ENCODE measurements at places on chromosomes 2 and 18. TPM values are rescaled to one million over a fixed set of nuclear protein-coding genes. Genes with fewer than 3 reads are reported as not detected.

Gene ASXL3
- not detected for total RNA-seq

Gene C1QL2
- total RNA-seq = not detected

Gene GALNT13
- not detected for total RNA-seq

Gene GIGYF2
- 74.6 TPM for total RNA-seq

Gene PLCL1
- total RNA-seq = 0.78 TPM

Gene MBP
- total RNA-seq = 63.6 TPM

Gene COL5A2
- 0.08 TPM for total RNA-seq

Gene ADD2
- 6.9 TPM for total RNA-seq

Gene CCDC85A
- not detected for total RNA-seq

Gene FN1
- total RNA-seq = 2.7 TPM

- H3K4me1 ChIP-seq = no peaks in the 10 kb centered on the region
- DNase-seq = no peak
- no peaks in the 10 kb centered on the region for H3K36me3 ChIP-seq
Measured at GRCh38 chr2:163884416-163884815, 148.6 kb upstream of the FIGN start.

GRCh38 chr2:204449977-204450376, 95.3 kb upstream of the PARD3B start:
- DNase-seq = no peak
- no peaks in the 10 kb centered on the region for H3K36me3 ChIP-seq
- no peak overlapping the region for H3K27ac ChIP-seq
- no peaks in the 10 kb centered on the region for H3K4me1 ChIP-seq
- H3K4me3 ChIP-seq = no peak overlapping the region

DNA sequence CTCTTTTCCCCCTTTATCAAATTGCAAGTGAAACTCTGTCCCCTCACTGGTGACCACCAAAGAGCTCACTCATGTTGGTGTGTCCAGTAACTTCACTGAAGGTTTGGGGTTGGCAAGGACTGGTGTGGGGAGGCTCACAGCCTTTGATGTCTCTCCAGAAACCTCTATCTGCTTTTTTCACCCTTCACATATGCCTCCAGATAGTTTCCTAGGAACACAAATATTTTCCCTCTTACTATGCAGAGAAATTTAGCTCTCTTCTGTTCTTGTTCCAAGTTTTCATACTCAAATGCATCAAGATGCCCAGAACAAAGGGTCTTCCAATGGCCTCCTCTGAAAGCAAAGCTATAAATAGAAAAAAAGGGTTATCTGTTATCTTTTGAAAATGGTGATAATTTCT, 20.7 kb downstream of the DTNA start:
- peaks cover 1% of the 10 kb centered on the region for H3K27me3 ChIP-seq
- H3K27ac ChIP-seq = no peak overlapping the region
- H3K36me3 ChIP-seq = no peaks in the 10 kb centered on the region
- no peak for DNase-seq

GRCh38 chr2:176138923-176139660, 9.6 kb downstream of the HOXD8 start:
- H3K27ac ChIP-seq = peak overlapping the region; percentile 65
- peaks cover 2% of the 10 kb centered on the region for H3K36me3 ChIP-seq
- no peak overlapping the region for H3K4me3 ChIP-seq
- DNase-seq = no peak
- H3K27me3 ChIP-seq = peaks cover 69% of the 10 kb centered on the region

DNA sequence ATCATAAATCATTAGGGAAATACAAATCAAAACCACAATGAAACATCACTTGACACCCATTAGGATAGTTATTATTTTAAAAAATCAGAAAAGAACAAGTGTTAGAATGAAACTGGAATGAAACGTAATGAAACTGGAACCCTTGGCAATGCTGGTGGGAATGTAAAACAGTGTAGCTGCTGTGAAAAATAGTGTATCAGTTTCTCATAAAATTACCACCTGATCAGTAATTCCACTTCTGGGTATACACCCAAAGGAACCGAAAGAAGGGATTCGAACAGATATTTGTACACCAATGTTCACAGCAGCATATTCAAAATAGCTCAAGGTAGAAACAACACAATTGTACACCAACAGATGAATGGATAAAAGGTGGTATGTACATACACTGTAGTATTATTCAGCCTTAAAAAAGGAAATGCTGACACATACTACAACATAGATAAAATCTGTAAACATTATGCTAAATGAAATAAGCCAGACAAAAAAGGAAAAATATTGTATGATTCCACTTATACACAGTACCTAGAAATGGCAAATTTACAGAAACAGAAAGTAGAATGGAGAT, 27.0 kb downstream of the ROCK1 start:
- H3K27ac ChIP-seq = no peak overlapping the region
- peaks cover 48% of the 10 kb centered on the region for H3K4me1 ChIP-seq
- peaks cover 4% of the 10 kb centered on the region for H3K36me3 ChIP-seq
- no peak overlapping the region for H3K4me3 ChIP-seq

- no peaks in the 10 kb centered on the region for H3K27me3 ChIP-seq
- peaks cover 72% of the 10 kb centered on the region for H3K4me1 ChIP-seq
- H3K4me3 ChIP-seq = peak overlapping the region; percentile 78
Measured at GRCh38 chr2:74206180-74206688, 7.8 kb downstream of the MTHFD2 start.

DNA sequence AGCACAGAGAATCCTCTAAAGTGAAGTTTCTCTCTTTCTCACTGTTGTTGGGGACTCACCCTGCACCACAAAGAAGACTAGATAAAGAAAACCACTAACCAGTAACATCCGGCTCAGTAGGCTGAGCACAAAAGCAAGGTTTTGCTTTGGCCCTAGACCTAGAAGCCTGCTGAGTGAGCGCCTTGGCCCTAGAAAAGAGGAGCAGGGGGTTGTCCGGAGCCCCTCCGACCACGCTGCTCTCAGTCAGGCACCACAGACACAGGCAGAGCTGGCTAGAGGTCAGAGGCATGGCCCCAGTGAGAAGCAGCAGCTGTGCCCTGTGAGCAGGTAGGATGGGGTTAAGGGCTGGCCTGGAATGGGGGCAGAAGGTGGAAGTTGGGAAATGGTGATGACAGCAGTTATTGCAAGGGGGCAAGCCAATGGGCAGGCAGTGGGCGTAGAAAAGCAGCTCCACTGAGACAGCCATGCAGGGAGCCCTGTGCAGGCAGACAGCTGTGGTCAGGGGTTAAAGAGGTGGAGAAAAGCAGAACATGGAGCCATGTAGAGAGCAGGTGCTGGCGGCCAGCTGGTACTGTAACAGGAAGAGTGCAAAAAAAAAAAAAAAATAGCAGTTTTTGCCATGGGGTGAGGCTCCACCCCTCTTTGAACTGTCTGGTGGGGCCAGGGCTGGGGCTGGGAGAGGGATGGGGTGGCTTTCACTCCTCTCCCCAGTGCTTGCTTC, 36.9 kb upstream of the SLC14A1 start:
- peak overlapping the region; percentile 82 for H3K27ac ChIP-seq
- H3K27me3 ChIP-seq = peaks cover 57% of the 10 kb centered on the region
- DNase-seq = peak; percentile 61

DNA sequence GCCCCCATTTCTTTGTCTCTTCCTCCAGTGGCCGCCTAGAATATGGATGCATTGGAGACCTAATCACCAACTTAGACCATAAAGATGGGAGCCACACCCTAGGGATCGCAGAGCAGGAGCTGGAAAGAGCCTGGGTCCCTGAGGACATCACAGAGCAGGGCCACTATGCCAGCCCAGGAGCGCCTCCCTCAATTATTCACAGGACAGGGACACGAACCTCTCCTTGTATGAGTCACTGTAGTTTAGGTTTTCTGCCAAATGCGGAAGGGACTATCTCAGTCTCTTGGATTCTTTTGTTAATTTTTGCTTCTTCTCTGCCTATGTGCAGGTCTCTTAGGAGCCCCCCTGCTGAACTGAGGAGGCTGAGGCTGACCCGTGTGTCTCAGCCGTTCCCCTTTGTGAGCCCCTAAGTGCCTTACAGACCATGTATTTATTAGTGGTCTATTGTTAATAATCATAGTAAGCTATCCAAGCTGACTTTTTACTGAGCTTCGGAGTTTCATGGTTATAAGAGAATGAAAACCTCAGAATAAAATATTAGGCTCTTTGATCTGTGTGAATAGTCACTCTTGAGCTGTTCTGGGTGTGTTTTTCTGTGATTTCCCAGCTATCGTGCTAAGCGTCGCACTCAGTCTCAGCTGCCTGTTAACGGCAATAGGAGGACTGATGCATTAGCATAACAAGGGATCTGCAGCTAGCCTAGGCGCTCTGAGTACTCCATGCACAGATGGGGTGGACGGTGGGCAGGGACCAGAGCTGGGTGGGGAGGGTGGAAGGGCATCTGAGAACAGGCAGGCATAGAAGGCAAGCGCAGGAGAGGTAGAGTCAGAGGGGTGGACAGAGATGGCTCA, 12.7 kb upstream of the PTPN4 start:
- H3K27me3 ChIP-seq = peaks cover 26% of the 10 kb centered on the region
- DNase-seq = no peak
- no peak overlapping the region for H3K27ac ChIP-seq
- no peaks in the 10 kb centered on the region for H3K36me3 ChIP-seq
- no peak overlapping the region for H3K4me3 ChIP-seq
- H3K4me1 ChIP-seq = no peaks in the 10 kb centered on the region

DNA sequence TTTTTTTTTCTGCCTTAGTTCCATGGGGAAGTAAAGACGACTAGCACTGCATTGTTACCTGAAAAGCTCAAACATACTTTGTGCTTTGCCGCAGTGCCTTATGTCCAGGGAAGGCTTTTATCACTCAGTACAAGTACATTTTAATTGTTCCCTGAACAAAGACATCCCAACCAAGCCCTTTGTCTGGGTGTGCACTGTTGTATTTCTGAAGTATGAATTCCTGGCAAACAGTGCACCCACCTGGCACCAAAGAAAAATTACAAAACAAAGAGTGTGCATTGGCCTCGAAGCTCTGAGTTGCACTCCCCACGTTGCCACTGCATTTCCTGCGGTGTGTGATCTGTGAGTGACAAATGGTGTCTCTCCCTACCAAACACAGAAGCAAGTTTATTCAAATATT, 858.5 kb upstream of the PIK3C3 start:
- no peaks in the 10 kb centered on the region for H3K27me3 ChIP-seq
- H3K4me3 ChIP-seq = no peak overlapping the region
- H3K27ac ChIP-seq = no peak overlapping the region

DNA sequence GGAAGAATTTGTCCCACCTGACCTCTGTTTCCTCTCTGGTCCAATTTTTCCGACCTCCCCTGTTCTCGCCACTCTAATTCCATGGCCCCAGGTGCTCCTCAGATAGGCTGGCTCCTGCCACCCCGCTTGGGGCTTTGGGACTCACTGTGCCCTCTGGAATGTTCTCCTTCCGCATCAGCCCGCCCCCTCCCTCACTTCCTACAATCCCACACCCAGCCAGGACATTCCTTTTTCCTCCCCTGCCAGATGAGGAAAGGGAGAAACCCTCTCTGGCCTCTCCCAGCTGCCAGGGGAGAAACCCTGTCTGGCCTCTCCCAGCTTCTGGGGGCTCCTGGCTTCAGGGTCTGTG, 3.1 kb upstream of the OR6B2 start:
- no peaks in the 10 kb centered on the region for H3K4me1 ChIP-seq
- H3K27ac ChIP-seq = no peak overlapping the region
- no peak overlapping the region for H3K4me3 ChIP-seq
- peaks cover 37% of the 10 kb centered on the region for H3K27me3 ChIP-seq
- no peak for DNase-seq

DNA sequence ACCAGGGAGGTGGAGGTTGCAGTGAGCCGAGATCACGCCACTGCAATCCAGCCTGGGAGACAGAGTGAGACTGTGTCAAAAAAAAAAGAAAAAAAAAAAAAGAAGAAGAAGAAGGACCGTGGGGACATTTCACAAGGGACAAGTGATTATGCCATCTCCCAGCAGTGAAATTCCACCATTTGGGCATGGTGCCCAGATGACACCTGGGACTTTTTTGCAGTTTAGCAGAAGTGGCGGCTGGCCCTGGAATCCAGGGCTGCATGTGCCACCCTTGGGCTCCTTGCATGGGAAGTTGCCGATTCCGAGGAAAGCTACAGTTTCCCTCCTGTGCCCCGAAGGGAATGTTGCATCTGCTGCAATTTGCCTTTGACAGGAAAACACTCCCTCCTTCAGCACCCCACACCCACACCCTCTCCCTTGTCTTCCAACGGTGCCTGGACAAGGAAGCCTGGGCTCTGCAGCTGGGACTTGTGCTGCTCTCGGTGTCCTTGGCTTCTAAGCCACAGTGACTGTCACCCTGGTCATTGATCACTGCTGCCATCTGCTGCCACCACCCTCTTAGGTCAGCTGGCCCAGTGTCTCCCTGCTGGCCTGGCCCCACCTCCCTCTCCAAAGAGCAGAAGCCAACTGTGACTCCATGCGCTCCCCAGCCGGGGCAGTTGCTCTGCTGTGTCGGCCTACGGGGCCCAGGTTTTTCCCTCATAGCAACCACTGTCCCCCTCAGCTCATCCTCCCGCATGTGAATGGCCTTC, 56.4 kb upstream of the LRRC30 start:
- H3K27me3 ChIP-seq = no peaks in the 10 kb centered on the region
- H3K36me3 ChIP-seq = no peaks in the 10 kb centered on the region
- no peak for DNase-seq
- no peaks in the 10 kb centered on the region for H3K4me1 ChIP-seq
- no peak overlapping the region for H3K4me3 ChIP-seq

GRCh38 chr2:101770726-101771125, 73.2 kb downstream of the MAP4K4 start:
- no peak for DNase-seq
- H3K4me3 ChIP-seq = no peak overlapping the region
- H3K36me3 ChIP-seq = peaks cover 10% of the 10 kb centered on the region
- H3K27ac ChIP-seq = no peak overlapping the region
